ENCODE measurements at places on chromosomes 6 and 20.

DNA sequence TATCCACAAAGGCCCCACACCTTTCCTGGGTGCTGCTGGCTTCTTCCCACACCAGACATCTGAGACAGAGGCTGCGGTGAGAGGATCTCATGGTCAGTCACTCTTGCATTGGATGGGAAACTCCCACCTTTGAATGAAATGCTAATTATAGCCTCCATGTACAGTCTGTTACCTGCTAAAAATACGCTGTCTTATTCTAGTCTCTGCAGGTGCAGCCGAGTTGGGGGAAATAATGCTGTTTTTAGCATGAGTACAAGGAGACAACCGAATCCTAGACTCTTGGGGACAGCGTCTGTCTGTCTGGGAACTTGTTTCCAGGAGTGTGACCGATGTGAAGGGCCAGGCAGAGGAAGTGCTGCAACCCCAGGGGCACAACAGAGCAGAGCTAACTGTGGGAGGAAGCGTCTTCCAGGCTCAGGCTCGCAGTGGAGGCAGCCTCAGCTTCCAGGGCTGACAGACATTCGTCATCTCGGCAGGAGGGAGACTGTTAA, 286.2 kb downstream of the PREX1 start:
- DNase-seq: no peak

GRCh38 chr6:23003671-23004467, 434.5 kb downstream of the HDGFL1 start:
- DNase-seq: no peak

DNA sequence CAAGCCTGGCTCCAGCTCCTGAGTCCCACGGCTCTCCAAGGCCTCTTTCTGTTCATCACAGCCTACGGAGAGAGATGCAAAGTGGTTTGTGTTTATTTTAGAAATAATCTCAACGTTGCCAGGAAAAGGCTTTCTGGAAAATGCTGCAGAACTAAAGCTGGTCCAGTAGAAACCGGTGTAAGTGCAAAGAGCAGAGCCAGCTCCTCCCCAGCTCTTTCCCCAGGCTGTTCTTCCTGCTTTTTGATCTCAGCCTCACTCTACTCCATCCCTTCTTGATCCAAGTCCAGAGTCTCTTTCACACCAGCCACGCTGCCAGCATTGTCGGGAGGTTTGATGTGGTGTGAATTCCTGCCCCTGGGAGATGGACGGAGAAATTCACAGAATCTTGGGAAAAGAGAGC, 69.8 kb downstream of the TMEM170B start:
- DNase-seq: no peak

GRCh38 chr6:80271074-80271473, 164.6 kb downstream of the BCKDHB start:
- no peak for DNase-seq

DNA sequence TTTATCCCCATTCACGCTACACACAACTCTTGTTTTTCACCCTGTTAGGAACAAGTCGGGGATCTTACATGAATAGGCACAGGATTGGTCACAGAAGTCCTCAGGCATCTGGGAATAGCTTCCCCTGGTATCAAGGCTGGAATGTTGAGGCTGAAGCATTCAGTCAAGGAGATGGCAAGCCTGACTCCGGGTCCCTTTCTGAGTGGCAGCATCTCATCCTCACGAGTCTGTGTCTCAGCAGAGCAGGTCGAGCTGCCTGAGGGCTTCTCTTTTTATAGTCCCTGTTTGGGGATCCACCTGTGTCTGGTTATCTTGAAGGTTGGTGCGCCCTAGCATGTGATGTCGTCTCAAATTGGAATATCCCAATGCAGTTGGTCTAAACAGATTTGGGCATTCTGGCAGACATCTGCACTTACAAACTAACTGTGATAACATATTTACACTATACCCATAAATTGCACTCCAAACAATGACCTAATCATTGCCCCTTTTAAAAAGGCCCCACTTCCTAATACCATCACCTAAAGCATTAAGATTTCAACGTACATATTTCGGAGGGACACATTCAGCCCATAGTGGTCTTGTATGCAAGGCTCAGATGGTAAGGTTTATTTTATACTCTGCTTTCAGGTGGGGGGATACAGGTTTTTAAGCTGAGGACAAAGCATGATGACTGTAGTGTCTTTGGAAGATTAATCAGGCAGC, 112.7 kb upstream of the CLDN20 start:
- no peak for DNase-seq

DNA sequence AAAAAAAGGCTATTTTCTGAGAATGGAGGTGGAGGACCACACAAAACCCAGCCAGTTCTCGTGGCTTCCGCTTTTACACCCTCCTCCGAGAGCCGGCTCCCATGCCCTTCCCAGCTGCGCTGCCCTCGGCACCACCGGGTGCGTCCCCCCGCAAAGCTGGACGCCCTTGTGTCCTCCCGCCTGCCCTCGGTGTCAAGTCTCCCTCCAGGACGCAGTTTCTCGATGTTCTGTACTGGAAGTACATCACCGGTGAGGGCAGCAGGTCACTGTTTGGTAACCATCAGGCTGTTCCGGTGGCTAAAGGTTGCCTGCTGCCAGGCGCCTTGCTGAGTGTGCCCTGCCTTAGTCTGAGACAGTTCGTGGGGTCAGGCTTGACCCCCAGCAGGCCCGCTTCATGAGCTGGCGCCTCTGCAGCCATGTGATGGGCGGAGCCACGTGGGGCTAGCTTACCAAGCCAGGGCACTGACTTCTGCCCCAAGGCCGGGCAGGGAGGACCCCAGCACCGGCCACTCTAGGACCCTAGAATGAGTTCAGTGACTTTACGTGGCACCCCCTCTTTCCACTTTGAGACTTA, 34.6 kb downstream of the RREB1 start:
- DNase-seq: no peak

All from stimulated activated CD4-positive, alpha-beta T cell treated with anti-CD3 and anti-CD28 coated beads, TNF-alpha, amount 100 ng/mL, for 1 hour (primary cell).